HepG2 (cell line): ENCODE measurements at places on chromosomes 2 and 18. TPM values are rescaled to one million over a fixed set of nuclear protein-coding genes. Genes with fewer than 3 reads are reported as not detected.

Gene KIAA1328
- total RNA-seq, result 5.2 and 6.0 TPM in 2 replicates

Gene CNGA3
- total RNA-seq, result not detected in 2 replicates

DNA sequence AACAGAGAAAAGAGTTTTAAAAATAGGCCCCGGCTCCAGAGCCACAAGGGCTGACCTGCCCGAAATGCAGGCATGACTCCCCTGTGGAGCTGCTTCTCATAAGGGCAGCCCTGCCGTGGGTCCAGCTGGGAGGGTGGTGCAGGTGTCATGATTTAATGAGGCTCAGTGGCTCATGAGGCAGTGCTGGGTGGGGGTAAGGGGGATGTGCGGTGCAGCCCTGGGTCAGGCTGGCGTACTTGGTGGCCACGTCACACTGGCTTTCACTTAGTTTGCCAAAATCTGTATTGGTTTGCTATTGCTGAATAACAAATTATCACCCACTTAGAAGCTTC, 33.6 kb downstream of the HJURP start:
- DNase-seq, result no peak

- DNase-seq, result no peak
Measured at GRCh38 chr2:74014813-74015212, 30.1 kb downstream of the TET3 start.

DNA sequence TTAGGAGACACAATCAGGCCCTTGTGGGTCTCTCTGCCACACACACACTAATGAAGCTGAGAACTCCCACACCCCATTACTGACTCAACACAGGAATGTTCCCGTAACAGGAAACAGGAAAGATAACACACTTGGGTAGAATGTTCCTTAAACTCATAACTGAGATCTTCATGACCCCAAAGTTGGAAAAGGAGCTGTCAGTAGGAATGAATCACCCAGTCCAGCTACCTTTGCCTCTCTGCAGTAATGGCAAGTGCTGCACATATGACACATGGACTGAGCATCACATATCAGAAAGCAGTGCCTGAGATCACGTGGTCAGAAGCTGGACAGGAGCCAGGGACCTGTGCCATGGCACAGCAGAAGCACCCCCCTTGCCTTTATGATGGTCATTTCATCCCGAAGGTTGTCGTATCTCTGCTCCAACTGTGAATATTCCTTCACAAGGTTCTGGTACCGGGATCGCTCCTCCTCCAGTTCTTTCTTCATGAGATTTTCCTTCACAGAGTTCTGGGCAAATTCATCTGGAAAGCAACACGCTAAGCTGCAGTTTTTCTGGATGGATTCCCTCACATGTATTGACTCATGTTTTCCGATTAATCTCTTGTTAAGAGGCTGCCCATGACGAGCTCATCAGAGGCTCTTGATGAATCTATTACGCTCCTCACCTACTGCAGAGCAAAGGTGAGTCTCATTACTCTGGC, 65.4 kb upstream of the ACAA2 start:
- no peak for DNase-seq

Gene L3MBTL4
- total RNA-seq, result 12.8 and 13.3 TPM in 2 replicates

DNA sequence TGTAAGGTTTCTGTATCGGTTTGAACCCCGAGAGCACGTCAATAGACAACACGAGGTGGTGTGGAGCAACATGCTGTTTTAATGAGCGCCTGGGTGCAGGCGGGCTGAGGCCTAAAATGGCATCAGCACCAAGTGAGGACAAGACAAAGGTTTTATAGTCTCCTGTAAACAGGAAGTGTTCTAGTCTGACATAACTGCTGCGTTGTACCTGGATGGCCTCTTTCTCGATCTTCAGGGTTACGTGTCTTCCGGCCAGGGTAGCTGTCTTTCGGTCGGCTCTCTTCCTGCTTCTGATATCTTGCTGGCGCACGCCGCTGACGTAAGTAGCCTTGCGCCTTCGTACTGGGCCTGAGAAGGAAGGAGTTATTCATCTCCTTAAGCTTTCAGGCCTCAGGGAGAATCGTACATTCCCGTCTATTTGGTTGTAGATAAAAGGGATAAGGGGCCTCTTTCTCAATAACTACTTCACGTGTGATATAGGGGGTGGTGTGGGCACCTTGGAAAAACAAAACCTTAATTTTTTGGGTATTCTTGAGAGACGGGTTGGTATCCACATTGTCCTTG, 53.5 kb downstream of the KYNU start:
- no peak for DNase-seq

DNA sequence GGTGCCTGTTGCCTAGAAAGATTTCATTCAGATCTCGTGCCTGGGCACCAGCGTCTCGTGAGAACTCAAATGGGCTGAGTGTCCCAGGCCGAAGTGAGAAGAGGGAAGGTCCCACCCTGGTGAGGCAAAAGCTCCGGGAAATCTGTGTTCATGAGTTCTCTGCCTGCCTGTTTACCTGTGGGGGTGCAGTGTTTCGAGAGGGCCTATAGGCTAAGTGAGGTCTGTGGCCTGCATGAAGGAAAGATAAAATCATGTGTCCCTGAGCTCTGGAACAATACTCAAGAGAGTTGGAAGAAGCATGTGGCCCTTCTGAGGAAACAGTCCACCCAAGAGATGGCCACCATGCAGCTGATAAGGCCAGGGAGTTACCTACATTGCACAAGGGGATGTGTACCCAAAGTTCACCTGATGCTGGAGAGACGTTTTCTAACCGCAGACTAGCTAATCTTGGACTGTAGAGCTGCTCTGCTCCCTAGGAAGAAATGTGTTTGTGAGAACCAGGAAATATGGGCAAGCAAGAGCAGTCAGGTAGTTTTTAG, 63.5 kb upstream of the ST3GAL5 start:
- DNase-seq, result no peak

Gene CPO
- total RNA-seq, result not detected in 2 replicates

Gene MAPK4
- total RNA-seq, result not detected in 2 replicates

GRCh38 chr2:136151021-136151971, 33.3 kb upstream of the CXCR4 start:
- DNase-seq, result no peak

DNA sequence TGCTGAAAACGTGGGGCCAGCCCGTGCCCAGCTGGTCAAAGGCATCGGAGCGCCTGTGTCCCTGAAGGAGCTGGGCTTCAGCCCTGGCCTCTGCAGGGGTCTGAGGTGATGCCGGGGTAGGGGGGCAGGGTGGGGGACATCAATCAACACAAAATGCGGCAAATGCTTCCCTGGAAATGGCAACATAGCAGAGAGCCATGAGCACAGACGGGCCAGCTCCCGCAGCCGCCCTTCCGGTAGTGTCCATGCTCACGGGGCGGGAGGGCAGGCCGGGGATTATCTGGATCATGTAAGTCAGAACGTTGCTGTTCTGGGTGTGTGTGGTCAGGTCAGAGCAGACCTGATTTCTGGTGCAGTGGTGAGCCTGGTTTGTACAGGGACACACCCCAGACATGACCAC, 56.5 kb upstream of the TWIST2 start:
- no peak for DNase-seq

Gene IL1R1
- total RNA-seq, result 38.0 and 48.3 TPM in 2 replicates

Gene CHCHD5
- total RNA-seq, result 22.8 and 23.9 TPM in 2 replicates

DNA sequence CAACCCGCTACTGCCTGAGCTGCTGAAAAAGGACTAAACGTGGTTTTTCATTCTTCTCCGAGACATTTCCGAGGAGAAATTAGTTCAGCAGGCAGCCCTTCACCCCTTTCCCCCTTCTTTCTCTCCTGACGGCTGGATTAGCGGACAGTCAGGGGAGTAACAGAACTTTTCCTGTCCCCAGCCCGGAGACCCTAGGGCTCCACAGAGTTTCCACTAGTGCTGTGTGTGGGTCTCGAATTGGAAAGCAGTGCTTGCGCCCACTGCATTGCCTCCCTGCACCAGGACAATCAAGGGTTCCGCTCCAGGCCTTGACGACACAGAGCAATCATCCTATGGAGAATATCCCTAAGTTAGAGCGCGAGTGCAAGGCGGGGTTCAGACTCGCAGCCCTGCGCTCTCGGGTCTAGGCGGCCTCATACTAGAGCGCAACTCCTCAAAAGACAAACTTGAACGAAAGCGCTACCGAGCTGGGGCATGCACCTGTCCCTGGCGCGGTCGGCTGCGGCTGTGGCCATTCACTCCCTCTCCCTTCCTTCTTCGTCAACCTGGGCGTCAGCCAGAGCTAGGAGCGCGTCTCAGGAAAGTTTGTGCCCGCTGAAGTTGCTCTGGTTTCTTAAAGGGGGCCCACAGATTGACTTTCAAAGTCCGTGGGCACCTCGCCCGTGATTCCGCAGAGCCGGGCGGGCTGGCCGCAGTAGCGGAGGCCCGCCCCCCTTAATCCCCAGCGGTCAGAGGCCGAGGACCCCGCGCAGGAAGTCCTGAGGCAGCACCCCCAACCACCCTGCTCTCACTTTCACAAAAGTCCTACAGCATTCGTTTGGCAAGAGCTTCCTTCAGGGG, 801 bp downstream of the OSR1 start:
- no peak for DNase-seq

DNA sequence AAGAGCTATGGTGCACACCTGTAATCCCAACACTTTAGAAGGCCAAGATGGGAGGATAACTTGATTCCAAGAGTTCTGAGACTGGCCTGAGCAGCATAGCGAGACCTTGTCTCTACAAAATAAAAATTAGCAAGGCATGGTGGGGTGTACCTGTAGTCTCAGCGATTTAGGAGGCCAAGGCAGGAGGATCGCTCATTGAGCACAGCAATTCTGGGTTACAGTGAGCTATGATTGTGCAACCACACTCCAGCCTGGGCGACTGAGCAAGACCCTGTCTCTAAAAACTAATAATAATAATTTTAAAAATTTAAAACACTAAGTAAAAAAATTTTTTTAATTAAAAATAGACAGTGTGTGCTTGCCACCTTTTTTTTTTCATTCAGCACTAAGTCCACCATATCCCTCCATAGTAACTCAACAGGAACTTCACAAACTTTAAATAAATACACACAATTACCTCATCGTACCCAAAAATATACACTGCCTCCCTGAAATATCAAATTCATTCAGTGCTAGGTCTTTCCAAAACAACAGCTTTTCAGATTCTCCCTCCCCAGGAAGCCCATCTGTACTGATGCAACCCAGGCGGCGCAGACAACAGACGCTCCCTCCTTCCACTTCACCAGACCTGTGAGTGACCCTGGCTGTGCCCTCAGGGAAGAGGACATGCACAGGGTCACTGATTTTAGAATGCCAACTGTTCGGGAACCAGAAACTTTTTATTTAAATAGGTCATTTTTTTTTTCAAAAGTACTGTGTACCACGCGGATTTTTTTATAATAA, 29.6 kb downstream of the FAM168B start:
- no peak for DNase-seq

DNA sequence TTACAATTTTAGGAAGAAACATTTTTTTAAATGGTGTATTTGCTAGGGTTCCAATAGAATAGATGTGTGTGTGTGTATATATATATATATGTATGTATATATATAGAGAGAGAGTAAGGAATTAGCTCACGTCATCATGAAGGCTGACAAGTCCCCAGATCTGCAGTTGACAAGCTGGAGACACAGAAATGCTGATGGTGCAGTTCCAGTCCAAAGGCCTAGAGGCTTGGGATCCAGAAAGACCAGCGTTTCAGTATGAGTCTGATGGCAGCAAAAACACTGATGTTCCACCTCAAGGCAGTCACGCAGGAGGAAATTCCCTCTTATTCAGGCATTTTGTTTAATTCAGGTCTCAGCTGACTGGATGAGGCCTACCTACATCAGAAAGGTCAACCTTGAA, 386.8 kb downstream of the PTH2R start:
- DNase-seq, result no peak

- no peak for DNase-seq
Measured at GRCh38 chr2:28406276-28407096, 13.8 kb downstream of the FOSL2 start.

DNA sequence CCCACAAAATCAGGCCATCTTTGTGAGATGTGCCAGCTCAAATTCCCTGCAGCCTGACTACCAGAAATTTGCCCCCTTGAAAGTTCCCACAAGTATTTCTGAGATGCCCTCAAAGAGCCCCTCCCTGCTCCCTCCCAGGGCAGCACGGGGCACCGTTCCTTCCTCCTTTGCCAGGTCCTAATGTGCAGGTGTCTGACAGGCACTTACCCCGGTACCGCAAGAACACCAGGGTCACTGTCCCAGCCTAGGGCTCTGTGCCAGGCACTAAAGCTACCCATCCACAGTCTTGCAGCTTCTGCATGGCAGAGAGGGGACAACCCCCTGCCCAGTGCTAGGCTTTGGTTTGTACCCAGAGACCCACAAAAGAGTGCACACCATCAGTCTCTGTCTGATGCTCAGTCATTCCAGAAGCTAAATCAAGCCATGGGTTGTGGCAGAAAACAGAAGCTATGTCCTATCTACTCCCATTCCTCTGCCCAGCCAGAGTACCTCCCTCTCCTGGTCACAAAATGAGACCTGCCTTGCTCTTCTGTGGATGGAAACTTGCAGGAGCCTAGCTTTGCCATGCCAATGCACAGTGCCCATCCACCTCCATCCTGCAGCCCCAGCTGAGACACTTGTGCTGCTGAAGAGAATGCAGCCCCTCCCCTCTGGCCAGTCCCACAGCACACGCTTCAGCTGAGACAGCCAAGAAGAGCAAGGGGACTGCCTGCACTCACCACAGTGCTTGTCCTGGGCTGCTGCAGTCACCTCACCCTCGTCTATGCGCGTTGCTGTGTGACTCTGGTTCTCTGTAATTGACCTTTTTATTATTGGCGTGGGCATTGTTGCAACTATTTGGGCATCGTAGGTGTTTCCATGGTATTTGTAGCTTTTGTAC, 48.7 kb downstream of the INPP5D start:
- no peak for DNase-seq

- DNase-seq, result no peak
Measured at GRCh38 chr18:74142252-74142651, 5.4 kb downstream of the FBXO15 start.

DNA sequence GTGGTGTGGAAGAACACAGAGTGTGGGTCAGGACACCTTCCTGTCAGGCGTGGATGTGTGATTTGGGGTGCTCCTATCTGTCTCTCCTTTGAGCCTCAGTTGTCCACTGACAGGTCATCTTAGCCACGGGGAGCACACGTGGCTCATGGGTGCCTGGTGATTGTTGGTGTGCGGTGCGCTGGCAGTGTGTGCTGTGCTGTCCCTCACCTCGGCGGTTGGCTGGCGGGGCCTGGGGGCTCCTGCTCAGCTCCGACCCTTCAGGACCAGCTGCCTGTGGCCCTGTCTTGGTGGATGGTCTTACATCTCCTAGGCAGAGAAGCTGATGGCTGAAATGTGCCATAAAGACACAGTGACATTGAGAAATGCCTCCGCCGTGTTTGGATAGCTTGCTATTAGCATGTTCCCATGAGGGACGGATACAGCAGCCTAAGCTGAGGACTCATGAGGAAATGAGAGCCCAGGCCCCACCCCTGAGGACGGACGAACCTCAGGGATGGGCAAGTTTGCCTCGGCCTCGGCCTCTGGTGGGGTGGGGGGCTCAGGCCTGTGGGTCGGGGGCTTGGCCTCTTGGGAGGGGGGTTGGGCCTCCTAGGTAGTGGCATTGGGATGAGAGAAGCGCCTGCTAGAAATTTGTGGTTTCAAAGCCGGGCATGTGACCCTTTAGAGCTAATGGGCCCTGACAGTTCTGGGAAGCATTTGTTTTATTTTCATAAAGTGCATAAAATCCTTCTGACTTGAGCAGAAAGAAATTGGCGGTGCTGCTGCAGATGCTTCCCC, 20.3 kb upstream of the ASB1 start:
- no peak for DNase-seq
